ENCODE measurements at places on chromosomes 2 and 18. TPM values are rescaled to one million over a fixed set of nuclear protein-coding genes. Genes with fewer than 3 reads are reported as not detected.

Gene ZNF638
- total RNA-seq, result 187 TPM

Gene RFX8
- total RNA-seq, result under 0.01 TPM

Gene LOXHD1
- total RNA-seq, result 1.6 TPM

Gene TWIST2
- 6.8 TPM for total RNA-seq

Gene RAB6D
- not detected for total RNA-seq
